ENCODE measurements at places on chromosomes 13 and 19.

GRCh38 chr13:40329781-40330485, 336.5 kb downstream of the FOXO1 start:
- DNase-seq: no peak

DNA sequence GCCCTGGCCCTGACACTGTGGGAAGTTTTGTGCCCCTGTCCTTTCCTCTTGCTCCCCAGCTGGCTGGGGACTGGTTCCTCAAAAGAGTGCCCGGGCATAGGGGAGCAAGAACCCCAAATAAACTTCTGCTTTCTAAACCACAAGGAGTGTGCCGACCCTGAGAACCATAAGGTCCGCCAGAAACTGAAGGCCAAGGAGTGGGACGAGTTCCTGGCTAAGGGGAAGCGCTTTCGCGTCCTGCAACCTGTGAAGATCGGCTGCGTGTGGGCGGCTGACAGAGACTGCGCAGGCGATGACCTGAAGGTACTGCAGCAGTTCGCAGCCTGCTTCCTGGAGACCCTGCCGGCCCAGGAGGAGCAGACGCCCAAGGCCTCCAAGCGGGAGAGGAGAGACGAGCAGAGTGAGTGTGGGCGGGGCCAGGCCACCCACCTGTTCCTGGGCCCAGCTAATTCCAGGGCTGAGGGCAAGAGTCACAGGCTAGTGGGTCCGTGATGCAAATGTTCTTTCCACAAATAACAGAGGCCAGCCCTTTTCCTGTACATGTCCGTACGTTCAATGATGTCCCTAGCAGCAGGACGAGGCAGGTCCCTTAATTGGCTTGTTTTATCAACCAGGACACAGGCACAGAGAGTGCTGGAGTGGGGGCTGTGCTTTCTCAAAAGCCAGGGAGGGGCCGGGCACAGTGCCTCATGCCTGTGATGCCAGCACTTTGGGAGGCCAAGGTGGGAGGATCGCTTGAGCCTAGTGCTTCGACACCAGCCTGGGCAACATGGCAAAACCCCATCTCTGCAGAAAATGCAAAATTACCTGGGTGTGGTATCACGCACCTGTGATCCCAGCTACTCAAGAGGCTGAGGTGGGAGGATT, 25.6 kb downstream of the UBXN6 start:
- DNase-seq: no peak

DNA sequence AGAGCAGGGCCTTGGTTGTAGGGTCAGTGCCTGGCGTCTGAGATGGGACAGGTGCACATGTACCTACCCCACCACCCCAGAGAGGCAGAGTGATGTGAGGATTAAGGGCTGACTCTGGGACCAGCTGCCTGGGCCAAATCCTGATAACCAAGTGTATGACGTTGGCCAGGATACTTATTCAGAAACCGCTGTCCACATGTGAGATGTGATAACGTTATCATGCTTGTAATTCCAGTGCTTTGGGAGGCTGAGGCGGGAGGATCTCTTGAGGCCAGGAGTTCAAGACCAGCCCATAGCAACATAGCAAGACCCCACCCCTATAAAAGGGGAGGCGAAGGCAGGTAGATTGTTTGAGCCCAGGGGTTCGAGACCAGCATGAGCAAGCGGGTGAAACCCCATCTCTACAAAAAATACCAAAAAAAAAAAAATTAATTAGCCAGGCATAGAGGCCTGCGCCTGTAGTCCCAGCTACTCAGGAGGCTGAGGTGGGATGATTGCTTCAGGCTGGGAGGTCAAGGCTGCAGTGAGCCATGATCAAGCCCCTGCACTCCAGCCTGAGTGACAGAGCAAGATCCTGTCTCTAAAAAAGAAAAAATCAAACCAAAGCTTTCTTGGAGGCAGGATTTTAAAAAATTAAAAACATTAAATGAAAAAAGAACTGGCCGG, 10.0 kb downstream of the ADGRE5 start:
- DNase-seq: no peak

GRCh38 chr13:39111145-39111544, 72.9 kb downstream of the NHLRC3 start:
- no peak for DNase-seq

- no peak for DNase-seq
These were observed 38.1 kb upstream of the ZNF527 start for GRCh38 chr19:37332839-37333238.

GRCh38 chr19:48308631-48309586, 16.4 kb upstream of the EMP3 start:
- no peak for DNase-seq

GRCh38 chr13:28728642-28729041, 9.9 kb upstream of the SLC46A3 start:
- no peak for DNase-seq

GRCh38 chr13:42732073-42732472, 49.3 kb upstream of the FAM216B start:
- DNase-seq: no peak

DNA sequence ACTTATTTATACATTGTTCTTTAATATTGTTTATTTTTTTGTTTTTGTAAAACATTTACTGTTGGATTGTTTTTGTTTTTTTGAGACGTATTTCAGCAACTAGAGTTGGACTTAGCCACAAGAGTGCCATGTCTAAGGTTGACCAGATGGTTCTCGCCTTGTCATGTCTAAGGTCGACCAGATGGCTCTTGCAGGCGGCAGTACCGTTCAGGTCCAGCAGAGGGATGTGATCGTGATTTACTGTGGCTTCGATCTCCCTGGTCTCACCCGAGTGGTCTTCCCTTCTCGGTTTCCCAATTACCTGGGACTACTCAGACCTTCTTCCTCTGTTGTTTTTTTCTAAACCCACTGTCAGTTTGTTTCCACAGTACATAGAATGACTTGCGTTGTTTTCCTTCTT, 1438.6 kb downstream of the UQCRFS1 start:
- DNase-seq: no peak

DNA sequence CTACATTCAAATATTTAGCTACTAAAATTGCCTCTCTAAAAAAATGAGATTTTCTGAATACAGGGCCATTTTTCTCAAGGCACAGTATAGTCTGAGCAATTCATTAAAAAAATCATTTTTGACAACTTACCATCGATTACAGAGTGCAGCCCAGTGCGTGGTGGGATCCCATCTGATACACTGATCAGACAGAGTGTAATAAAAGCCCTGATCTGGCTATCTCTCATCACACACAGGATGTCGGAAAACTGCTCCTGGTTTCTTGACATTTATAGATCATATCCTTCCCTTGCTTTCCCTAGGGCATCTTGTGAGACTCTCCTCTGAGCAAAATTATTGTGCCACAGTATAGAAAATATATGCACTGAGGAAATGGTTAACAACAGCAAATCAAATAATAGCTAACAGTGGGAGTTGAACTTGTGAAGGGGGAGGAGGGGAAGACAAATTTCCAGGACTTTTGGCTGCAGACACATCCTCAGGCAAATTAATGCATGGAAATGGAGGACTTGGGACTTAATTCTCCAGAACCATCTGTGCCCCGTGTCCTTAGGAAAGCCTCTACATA, 28.4 kb upstream of the CNMD start:
- DNase-seq: no peak

- no peak for DNase-seq
These were observed 14.6 kb upstream of the FFAR2 start for GRCh38 chr19:35433448-35433847.

DNA sequence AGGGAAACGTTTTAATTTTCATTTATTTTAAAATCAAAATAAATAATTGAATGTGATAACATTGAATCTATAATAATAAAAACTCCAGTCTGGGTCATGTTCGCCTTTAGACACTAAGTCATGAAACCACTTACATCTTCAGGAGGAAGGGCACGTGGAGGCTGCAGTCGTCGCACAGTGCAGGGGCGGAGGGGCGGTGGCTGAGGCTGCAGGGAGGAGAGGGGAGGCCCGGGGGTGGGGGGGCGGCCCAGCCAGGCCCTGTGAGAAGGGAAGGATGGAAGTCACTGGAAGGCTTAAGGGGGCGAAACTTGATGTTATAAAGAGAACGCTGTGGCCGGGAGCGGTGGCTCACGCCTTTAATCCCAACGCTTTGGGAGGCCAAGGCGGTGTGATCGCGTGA, 14.9 kb upstream of the LATS2 start:
- no peak for DNase-seq

- no peak for DNase-seq
These were observed 13.7 kb downstream of the LILRA1 start for GRCh38 chr19:54606891-54607784.

DNA sequence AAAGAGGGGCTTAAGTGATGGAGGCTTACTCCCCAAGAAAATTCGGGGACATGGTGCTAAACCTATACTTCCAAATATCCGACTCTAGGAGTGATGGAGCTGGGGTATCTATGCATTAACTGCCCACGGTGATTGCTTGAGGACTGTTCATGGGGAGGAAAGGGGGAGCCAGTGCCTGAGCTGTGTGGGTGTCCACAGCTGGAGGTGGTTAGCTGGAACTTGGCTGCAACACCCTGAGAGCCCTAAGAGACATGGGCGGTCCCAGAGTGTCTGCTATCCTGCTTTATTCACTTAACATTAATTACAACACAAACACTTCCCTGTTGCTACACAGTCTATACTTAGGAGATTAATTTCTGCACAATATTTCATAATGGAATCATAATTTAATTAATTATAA, 28.1 kb upstream of the POMP start:
- no peak for DNase-seq

GRCh38 chr13:36006347-36006746, 124.8 kb downstream of the DCLK1 start:
- no peak for DNase-seq

GRCh38 chr19:2428756-2429711, 1.6 kb upstream of the TIMM13 start:
- no peak for DNase-seq

- no peak for DNase-seq
These were observed 857 bp downstream of the IER2 start for GRCh38 chr19:13150931-13151604.

- DNase-seq: peak; percentile 64
These were observed 14.8 kb downstream of the OPA3 start for GRCh38 chr19:45569619-45570421.

DNA sequence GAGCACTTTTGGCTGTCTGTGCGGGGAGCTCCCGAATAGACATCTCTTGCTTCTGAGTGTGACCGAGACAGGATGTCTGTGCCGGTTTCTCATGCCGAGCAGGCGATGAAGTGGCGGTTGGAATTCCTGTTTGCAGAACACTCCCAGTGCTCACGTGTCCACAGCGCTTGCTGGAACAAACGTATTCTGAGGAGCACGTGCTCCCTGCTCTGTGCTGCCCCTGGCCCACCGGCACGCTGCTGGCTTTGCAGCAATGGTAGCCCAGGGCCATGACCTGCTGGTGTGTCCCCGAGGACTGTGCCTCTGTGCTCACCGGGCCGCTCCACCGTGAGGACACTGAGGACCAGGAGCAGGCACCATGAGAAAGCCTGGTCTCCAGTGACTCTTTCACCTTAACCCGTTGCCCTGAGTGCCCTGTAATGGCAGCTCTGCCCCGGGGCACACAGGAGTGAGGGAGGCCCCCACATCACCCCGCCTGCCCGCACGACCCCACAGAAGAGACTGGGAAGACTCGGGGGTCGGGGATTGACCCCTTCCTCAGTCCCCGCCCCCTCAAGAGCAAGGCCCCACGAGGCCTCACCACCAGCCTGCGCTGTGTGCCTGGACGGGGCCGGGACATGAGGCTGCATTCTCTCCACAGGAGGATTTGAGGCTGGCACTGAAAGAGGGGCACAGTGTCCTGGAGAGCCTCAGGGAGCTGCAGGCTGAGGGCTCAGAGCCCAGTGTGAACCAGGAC, 40.0 kb upstream of the F7 start:
- DNase-seq: no peak

GRCh38 chr19:5803752-5804515, 933 bp upstream of the NRTN start:
- DNase-seq: peak; percentile 94

GRCh38 chr13:75617230-75617629, 18.9 kb upstream of the LMO7 start:
- DNase-seq: no peak

Data from CD8-positive, alpha-beta T cell (primary cell).